ENCODE measurements at places on chromosomes 7 and 10. TPM values are rescaled to one million over a fixed set of nuclear protein-coding genes. Genes with fewer than 3 reads are reported as not detected.

CTAGE8 gene
- total RNA-seq: 1.2 TPM

ZPBP gene
- total RNA-seq: not detected

HOXA9 gene
- 7.1 TPM for total RNA-seq

GRCh38 chr10:121240556-121240955 is 357.7 kb downstream of the FGFR2 start:
- no peak for DNase-seq

GRCh38 chr10:30294476-30295240 is 54.4 kb downstream of the MTPAP start:
- no peak for DNase-seq

All from sciatic nerve (tissue), 2 donors.